ENCODE measurements at places on chromosomes 16 and 17.

DNA sequence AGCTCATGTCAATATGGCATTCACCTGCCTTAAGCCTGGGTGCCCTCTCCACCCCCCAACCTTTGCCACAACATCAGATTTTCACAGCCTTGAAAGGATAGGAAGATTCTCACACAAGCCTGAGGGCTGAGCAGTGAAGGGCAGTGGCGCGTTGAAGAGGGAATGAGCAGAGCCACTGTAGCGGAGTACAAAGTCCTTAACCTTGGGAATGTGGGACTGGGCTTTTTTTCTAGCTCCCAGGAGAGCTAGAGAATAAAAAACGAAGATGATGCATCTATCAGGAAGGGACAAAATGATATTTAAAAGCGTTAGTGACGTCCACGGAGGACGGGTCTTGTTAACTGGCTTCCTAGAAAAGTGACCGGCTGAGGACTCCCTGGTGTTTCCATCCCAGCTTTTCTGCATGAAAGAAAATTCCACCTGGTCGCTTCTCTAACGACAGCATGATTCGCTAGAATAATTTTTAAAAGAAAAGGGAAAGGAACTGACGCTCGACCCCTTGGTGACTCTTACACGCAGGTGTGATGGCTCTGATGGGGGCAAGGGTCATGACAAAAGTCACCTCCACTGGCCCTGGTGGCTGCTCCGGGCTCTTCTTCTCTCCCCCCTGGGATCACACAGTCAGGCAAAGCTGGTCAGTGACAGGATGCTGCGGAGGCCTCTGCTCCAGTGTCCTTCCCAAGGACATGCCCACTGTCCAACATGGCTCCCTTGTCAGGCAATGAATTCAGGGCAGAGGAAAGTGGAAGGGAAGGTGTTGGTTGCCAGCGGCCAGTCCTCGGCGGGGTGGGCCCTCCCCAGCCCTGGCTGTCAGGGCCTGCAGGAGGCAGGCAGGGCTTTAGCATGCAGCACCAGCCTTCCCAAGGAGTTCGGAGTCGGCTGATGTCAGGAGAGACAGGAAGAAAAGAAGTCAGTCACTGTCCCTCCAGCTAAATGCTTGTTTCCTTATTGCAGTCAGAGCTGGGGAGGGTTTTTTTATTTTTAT is 58.4 kb upstream of the IRX3 start:
- DNase-seq, result no peak

- DNase-seq, result no peak
Measured at GRCh38 chr17:64413513-64413912, 22.9 kb upstream of the PECAM1 start.

GRCh38 chr17:14302091-14302430 is 1.2 kb downstream of the HS3ST3B1 start:
- DNase-seq, result peak; percentile 68

- no peak for DNase-seq
Measured at GRCh38 chr16:68070806-68071517, 14.2 kb upstream of the NFATC3 start.
